ENCODE measurements at places on chromosomes 5 and 9.

DNA sequence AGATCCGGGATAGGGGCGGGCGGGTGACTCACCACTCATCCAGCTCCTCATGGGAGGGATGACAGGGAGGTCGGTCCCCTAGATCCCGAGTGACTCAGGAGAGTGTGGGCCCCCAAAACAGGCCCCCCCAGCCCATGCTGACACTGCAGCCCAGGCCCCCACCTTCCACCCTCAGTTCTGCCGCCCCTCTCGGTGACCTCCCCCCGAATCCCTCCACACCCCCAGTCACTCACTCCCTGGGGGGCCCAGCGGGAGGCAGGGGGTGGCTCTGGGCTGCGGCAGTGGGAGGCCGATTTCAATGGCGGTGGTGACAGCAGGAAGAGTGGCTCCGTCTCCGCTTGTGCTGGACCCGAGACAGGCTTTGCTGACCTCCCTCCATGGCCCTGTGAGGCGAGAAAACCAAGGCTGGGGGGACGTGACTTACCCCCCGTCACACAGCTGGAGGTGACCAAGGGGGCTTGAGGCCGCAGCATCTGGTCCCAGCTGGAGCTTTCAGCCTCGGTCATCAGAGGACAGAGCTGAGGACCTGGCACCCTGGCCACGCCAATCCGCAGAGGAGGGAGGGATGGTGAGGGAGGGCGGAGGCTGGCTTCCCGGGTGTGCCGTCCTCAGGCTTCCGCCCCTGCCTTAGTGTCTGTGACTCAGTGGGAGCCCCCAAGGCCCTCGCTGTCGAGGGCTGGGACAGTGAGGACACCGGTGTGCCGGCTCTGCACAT is 9.0 kb downstream of the GPSM1 start:
- DNase-seq, result peak; percentile 94

DNA sequence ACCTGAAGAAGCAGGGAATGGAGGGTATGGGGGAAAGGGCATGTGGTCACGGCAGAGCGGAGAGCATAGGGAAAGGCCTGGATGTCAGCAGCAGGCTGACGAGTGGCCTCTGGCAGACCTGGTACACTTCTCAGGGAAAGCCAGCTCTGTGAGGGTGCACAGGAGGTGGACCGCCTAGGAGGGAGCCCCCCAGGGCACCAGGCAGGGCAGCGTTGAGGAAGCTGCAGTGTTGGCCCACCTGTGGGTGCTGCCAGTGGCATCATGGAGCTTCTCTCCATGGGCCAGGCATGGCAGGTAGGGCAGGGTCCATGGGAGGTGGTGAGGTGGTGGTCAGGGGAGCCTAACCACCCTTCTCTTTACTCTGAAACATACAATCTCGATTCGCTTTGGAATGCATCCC is 143.0 kb upstream of the PITX1 start:
- DNase-seq, result no peak

- DNase-seq, result no peak
Observed at GRCh38 chr9:77843076-77843870, 188.3 kb downstream of the GNAQ start.

DNA sequence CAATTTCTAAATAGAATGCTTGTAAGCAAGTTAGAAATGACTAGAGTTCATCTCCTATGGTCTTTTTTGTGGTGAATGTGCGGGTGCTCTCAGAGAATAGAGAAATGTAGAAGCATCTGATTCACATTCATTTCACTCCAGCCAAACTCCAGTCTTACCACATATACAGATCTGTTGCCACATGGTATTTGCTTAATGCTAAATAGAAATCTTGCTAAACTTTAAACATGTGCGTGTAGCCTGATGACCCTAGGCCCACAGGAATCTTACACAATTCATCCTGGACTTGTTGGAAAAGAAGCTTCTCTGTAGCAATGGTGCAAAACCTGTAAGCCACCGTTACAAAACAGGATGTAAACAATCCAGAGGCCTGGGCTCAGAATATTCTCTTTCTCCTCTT is 135.2 kb downstream of the PCSK1 start:
- no peak for DNase-seq
